Stimulated activated CD4-positive, alpha-beta T cell treated with anti-CD3 and anti-CD28 coated beads, Interleukin-1b, Interleukin-23, amount 100 ng/mL, for 1 hour (primary cell): ENCODE measurements at places on chromosomes 7 and 10.

GRCh38 chr7:92641921-92642511 is 51.8 kb upstream of the FAM133B start:
- DNase-seq, result no peak

DNA sequence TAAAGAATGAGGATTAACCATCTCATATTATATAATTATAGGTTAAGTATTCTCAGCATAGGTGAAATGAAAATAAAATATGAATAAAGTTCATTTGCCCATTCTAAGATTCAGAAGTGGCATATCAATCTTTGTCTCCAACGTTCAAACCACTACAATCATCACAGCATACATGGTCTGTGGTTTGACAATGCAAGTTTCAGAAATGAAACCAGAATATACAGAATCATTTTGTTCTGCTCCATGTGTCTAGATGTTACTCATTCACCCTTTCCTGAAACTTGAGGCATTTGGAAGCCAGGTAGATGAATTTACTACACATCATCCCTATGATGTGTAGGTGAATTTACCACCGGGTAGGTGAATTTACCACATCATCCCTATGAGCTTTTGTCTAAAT is 44.5 kb upstream of the PPP1R3A start:
- no peak for DNase-seq

- no peak for DNase-seq
Measured at GRCh38 chr7:15209429-15209828, 306.9 kb upstream of the DGKB start.

- DNase-seq, result no peak
Measured at GRCh38 chr7:18902892-18903291, 214.5 kb downstream of the TWIST1 start.

- no peak for DNase-seq
Measured at GRCh38 chr7:74399006-74399405, 54.7 kb upstream of the GTF2IRD1 start.

DNA sequence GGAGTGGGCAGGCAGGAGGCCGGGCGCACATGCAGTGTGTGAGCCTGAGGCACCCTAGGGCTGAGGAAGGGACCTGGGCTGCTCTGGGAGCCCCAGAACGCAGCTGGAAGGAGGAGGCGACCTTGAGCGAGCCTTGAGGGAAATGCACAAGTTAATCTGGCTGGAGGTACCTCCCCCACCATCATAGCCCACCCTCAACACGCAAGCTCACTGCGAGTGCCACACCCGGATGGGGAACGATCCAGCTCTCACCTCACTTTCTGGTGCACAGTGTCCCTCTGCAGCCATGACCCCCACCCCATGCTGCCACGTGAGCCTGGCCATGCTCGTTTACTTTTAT is 162.4 kb upstream of the PPP2R2D start:
- no peak for DNase-seq

DNA sequence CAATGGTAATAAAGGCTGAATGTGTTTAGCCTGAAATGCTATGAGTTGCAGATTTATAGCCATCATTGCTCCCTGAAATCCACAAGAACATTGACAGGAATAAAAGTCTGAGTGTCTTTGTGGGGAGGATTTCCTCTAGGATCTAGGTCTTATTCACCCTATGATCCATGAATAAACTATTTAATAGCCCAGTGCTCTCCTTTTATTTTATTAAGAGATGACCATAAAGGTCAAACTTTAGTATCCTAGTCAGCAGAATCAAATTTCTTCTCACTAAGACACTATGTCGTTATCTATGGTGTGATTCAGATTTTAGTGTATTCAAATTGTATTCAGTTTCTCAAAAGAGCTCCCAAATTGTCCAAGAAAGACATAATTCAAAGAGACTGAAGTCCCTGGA is 67.8 kb upstream of the AKR1E2 start:
- no peak for DNase-seq

DNA sequence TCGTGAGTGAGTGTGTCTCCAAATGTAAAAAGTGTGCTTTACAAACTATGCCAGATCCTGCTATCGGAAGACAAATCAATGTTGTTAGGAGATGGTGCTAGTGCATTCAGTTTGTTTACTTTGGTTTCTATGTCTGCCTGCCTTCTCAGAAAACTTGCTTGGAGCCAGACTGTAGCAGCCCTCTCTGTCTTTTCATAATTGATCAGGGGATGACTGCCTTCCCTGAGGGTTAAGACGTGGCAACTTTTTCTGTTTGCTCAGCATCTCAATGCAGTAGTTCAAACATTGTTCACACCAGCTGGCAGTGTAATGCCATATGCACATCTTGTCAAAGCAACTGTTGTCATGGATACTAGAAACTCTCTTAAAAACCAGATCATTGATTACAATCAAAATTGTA is 118.5 kb downstream of the FOXP2 start:
- DNase-seq, result no peak

DNA sequence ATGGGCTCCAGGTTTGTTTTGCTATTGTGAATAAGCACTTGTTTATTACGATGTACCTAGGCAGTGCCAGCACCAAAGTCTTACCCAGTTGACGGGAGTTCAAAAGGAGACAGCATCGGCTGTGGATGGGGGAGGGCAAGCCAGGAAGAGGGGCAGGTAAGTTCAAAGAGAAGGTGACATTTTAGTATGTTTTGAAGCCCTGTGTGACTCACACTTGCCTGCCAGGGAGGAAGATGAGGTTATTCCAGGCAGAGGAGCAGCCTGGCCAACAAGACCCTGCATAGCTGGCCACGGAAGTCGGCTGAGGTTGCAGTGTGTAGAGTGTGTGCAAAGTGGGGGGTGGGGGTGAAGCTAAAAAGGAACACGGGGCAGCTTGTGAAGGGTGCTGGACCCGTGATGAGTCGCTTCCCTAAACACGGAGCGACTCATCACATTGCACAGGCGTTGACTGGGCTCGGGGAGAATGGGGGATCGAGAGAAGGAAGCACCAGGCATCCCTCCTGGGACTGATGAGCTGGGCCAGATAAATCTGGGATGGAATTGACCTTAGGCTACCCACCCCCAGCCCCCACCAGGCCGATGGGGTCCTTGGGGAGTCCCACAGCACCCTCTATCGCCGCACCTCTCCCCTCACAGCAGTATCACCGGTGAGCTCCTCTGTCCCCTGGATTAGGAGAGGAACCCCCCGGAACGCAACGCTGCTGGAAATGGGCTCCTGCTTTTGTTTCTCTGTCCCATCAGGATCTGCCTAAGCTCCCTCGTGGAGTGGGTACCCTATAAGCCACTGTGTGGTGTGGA is 97.9 kb upstream of the IKZF1 start:
- DNase-seq, result peak; percentile 55

- DNase-seq, result no peak
Measured at GRCh38 chr7:50803359-50804337, 21.0 kb upstream of the GRB10 start.

GRCh38 chr10:77244746-77245145 is 392.9 kb downstream of the KCNMA1 start:
- DNase-seq, result no peak

DNA sequence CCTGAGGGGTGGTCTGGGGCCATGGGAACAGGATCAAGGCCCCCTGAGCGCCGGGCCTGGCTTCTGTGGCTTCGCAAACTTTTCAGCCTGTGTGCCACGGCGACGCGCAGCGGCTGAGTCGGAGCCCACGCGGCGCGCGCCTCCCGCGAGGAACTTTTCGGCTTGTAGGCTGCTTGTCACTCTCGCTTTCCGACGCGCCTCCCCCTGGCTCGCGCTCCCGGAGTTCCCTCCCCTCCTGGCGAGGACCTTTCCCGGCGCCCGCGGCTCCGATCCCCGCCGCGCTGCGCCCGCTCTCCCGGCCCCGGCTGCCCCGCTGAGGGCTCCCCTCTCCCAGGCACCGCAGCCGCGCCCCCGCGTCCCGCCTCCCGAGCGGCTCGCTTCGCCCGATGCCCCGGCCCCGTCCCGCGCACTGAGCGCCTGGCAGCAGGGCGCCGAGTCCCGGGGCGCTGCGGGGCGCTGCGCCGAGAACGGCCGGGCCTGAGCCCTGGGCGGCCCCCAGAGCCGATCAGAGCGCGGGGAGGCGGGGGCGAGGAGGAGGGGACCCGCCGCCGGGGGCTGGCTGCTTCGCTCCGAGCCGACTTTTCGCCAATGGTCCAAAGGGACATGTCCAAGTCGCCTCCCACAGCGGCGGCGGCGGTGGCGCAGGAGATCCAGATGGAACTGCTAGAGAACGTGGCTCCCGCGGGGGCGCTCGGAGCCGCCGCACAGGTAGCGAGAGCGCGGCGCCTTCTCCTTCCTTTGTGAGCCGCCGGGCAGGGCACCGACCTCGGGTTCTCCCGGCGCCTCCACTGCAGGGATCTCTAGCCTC is at the start of gene CACNB2:
TSS of gene CACNB2 (plus strand) at position 276 of the 808 bp plus-strand sequence.
- DNase-seq, result no peak

GRCh38 chr7:39461263-39461820 is 104.9 kb upstream of the YAE1 start:
- DNase-seq, result no peak

DNA sequence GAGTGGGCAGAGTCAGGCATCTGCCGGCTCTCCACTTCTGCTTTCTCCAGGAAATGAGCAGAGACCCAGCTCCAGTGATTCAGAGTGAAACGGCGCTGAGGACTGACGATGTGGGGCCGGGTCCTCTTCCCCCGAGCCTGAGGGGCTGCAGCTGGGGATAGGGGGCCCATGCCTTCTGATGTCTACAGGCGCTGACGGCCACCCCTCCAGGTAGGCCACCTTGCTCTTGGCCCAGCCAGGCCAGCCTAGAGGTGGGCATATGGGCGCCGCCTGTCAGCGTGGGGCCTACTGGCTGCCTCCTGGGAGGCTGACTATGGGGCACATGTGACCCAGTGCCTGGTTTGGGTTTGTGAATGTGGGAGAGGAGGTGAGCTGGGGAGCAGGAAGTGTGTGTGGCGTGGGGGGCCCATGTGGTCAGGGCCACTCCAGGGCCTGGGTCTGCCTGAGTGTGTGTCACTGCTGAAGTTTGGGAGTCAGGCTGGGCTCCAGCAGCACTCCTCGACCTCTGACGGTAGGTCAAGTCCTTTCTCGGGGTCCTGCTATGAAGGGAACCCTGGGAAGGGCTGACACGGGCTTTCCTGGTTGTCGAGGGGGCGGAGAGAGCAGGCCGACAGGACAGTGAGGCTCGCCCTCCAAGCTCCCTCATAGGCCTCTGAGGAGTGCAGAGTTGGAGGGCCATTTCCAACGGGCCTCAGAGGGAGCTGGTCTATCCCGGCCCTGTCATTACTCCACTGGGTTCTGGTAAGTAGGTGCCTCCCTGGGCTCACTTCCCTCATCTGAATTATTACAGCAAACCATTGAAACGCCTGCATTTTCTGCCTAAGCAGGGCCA is at the start of gene WDFY4:
TSS of gene WDFY4 (plus strand) at position 82 of the 832 bp plus-strand sequence. CDS start 24,860 bp downstream, outside the sequence.
- DNase-seq, result no peak

- DNase-seq, result no peak
Measured at GRCh38 chr7:51045319-51046102, 262.8 kb upstream of the GRB10 start.

DNA sequence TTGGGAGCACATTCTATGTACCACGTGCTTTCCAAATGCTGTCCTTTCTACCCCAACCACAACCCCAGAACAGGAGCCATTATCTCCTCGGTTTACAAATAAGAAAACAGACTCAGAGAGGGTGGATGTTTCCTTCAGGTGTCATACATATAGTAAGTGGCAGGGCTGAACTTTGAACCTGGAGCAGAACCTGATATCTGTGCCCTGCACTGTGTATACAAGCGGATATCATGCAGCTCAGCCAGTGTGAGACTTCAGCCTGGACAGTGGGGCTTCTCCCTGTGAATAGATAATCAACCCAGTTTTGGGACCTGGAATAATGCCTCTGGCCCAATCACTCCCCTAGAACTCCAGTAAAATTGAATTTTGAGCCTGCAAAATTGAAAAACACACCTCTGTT is 341.1 kb downstream of the GRID1 start:
- DNase-seq, result no peak

DNA sequence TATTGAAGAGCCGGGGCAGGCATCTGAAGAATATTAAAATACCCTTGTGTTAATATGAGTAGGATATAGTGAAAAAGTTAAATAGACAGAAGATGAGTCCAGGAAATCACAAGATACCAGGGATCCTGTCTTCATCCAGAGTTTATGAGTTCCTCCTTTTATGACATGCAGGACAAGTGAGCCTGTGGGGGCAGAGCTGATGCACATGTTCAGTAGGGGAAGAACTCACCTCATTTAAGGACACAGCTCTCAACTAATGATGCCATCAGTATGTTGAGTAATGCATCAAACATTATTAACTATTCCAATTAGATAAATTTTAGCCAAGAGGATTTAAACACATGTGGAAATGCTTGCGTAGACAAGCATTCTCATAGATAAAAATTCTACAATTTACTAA is 435.8 kb upstream of the AKR1E2 start:
- DNase-seq, result no peak

DNA sequence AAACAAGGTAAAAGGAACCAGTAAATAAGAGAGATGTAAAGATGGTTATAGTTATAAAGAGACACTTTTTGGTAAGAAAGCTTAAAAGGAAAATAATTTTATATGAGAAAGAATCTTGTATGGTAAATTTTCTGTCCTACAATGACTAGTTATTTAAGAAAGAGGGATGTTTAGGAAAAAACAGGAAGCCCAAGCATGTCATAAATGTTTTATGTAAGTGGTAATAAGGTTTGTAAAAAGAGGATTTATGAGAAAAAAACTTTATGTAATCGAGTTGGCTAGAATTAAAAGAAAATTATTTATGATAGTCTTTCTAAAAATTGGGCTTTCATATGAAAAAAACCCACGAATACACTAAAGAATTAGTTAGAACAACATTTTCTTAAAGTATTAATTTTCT is 34.2 kb upstream of the CREB3L2 start:
- DNase-seq, result no peak

- no peak for DNase-seq
Measured at GRCh38 chr10:47288236-47288635, 11.8 kb upstream of the GDF10 start.

- DNase-seq, result no peak
Measured at GRCh38 chr10:6176691-6177231, 26.0 kb upstream of the PFKFB3 start.

DNA sequence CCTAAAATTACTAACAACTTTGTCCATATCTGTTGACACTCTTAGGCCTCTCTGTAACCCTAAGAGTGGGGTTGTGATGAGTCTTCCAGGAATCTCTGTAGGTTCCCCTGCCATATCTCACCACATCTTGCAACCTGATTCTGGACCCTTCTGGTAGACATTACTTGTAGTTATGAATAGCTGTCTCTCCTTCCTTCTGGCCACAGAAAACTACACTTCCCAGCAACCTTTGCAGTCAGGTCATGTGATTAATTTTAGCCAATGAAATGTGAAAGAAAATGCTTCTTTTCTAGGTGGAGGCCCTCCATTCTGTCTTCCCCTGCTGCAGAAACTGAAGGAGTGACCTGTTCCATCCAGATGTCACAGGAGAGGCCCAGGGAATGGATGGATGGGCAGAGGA is 147.6 kb upstream of the AOAH start:
- no peak for DNase-seq

DNA sequence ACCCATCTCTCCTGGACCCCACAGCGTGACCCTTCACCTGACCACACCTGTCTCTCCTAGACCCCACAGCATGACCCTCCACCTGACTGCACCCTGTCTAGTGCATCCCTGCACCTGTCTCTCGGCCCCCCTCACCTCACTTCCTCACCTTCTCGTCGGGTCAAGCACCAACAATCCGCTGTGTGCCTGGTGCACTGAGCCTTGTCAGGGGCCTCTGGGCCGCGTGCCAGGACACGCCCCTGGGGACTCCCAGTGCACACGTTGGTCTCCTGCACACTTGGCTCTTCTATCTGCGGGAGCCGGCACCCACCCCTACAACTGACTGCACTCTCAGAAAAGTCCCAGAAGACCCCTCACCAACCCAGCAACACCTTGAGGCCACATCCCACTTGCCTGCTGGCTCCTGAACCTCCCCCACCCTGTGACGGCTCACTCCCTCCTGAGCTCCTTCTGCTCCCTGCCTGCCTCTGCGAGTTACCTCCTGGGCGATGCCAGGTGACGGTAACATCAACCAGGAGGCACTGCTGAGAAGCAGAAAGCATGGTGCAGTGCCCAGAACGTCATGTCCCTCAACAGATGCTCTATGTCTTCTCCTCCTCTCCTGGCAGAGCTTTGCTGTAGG is 147.6 kb downstream of the DIP2C start:
- DNase-seq, result no peak
